ENCODE measurements at places on chromosomes 6 and 20. TPM values are rescaled to one million over a fixed set of nuclear protein-coding genes. Genes with fewer than 3 reads are reported as not detected.

GRCh38 chr20:58308680-58309527 is 611 bp upstream of the RAB22A start:
- DNase-seq: no peak

DNA sequence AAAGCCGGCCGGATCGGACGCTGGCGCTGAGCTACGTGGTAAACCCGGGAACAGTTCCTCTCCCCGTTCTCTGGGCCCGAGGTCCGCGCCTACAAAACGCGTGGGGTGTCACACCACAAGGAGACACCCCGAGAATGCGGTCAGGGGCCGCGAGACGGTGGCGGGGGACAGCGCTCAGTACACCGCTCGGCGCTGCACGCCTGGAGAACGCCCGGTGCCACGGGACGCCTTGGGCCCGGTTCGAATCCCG is 670 bp downstream of the NCOA5 start:
- DNase-seq: no peak

- no peak for DNase-seq
Observed at GRCh38 chr20:13238001-13238653, 17.1 kb downstream of the ISM1 start.

GRCh38 chr6:140041571-140042332 is 667.3 kb upstream of the CITED2 start:
- no peak for DNase-seq

GRCh38 chr6:79524065-79524464 is 13.2 kb downstream of the LCA5 start:
- no peak for DNase-seq

DNA sequence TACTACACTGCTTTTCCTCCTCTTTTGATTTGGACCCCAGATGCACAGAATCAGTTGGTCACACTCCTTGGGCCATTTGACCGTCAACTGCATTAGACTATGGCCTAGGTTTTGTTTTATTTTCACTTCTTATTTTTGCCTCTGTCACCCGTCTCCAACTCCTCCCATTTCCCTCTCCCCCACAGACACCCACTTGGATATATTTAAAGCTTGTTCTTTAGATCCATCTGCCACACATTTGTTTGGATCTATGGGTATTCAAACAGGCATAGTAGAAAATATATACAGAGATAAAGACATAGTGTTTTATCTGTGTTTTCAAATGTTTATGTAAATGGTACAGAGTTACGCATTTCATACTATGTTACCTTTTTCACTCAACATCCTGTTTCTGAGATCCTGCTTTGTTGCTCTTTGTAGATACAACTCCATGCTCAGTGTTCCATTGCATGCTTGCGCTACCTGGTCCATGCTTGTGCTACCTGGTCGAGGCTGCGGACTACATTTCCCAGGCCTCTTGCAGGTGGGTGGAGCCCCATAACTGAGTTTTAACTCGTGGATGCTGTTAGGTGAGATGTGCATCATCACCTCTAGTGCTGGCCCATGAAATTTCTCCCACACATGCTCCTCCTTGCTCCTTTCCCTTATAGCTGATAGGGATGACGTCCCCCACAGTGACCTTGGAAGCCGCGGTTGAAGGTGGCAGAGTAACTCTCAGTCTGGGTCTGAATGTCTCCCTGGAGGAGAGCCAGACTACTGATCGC is 11.5 kb upstream of the PREX1 start:
- DNase-seq: no peak

- no peak for DNase-seq
Observed at GRCh38 chr6:25922301-25922700, 8.2 kb downstream of the SLC17A2 start.

GRCh38 chr6:27806981-27807440 is 105.2 kb downstream of the OR2B2 start:
- DNase-seq: no peak

GRCh38 chr6:167214206-167214605 is 56.4 kb upstream of the GPR31 start:
- no peak for DNase-seq

GRCh38 chr6:108961077-108961476 is 112.9 kb downstream of the ARMC2 start:
- DNase-seq: no peak

- DNase-seq: no peak
Observed at GRCh38 chr6:44561060-44561623, 173.6 kb downstream of the CDC5L start.

- DNase-seq: no peak
Observed at GRCh38 chr6:119184008-119184648, 105.7 kb upstream of the FAM184A start.

DNA sequence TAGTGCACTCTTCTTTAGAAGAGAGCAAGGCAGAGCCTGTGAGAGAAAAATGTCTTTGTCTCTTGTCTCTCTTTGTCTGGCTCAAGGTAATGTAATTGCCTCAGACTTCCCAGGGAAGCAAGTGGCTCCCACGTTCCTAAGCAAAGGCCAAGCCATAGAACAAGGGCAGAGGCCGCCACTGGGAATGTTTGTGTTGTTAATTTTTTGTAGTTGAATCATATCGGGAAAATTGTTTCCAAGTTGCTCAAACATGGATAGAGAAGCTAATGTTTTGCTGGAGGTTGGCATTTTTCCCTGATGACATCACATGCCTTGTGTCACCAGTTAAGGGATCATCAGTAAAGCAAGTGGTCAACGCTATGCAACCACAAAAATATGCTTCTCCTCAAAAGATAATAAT is 211.5 kb upstream of the FOXA2 start:
- DNase-seq: no peak

GRCh38 chr6:11121851-11122250 is 10.3 kb upstream of the ERVFRD-1 start:
- no peak for DNase-seq

DNA sequence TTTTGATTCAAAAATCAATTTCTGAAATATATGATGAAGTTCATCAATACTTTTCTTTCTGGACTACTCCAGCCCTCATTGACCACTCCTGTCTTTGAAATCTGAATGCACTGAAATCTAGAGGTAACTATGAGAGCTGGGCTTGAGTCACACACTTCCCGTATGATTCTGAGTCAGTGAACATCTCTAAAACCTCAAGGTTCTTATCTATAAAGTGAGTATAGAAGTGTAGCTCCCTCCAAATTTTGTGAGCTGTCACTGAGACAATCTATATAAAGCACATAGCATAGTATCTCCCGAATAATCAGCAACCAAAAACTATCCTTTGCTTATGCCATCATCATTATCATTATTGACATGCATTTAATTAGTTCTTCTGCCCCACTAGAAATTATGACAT is 182.4 kb downstream of the TSHZ2 start:
- DNase-seq: no peak

- DNase-seq: no peak
Observed at GRCh38 chr6:44593539-44593944, 206.0 kb downstream of the CDC5L start.

- DNase-seq: no peak
Observed at GRCh38 chr20:3931664-3932063, 42.5 kb downstream of the PANK2 start.

DNA sequence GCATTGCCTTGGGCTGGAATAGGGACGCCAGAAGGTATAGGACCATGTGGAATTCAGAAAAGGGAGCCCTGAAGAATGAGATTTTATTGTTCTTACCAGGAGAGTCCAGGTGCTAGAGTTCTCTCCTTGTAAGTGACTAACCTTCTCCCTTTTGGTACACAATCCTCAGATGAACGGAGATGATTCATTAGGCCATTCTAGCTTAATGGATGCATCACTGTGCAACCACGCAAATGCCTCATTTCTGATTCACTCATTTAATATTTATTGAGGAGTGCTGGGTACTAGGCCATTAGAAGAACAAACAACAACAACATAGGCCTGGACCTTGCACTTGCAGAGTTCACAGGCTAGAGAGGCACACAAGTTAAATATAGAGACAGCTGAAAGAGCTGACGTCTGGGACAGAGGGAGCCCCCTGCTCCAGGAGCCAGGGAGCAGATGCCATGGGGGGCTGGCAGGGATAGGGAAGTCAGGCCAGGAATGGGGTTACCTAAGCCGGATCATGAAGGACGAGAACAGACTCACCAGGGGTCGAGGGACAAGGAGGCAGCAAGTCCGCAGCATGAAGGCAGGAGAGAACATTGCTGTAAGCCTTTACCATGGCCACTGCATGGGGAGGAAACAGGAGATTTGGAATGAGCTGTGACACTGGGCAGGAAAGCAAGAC is 179.5 kb upstream of the AKAP12 start:
- DNase-seq: peak; percentile 70

- no peak for DNase-seq
Observed at GRCh38 chr6:88775866-88776571, 187.4 kb downstream of the RNGTT start.

GRCh38 chr6:2478200-2478599 is 232.8 kb upstream of the GMDS start:
- DNase-seq: no peak

DNA sequence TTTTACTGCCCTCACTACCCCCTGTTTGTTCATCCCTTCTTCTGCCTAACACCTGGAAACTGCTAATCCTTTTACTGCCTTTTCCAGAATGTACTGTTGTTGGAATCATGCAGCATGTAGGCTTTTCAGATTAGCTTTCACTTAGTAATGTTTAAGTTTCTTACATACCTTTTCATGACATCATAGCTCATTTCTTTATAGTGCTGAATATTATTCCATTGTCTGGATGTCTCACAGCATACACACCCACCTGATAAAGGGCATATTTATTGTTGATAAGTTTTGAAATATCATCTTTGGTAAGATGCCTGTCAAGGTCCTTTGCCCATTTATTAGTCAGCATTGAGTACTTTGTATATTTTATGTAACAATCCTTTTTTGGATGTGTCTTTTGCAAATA is 588.2 kb upstream of the NRSN1 start:
- DNase-seq: no peak

DNA sequence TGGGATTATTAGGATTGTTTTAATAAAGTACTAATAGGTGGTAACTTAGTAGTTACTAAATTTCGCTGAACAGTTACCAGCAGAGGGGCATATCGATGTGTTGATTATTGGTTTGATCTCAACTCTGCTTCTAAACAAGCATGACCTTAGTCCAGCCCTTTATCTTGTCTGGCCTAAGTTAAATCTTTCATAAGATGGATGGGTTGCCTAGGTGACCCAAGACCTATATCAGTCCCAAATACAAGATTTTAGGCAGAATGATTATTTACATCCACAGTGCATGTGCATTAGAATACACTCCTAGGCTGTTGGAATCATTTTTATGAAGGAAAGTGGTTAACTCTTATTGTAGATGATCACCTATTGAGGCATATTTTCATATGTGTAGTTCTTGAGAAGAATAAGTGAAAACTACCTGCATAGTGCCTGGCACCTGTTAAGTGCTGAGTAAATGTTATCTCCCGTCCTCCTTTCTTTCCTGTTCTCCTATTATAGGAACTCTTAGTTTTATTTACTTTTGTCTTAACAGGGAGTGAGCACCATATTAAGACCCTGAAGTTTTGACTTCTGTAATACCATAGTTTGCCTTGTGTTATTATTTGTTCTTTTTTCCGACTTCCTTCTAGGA is 1.1 kb downstream of the HSF2 start:
- no peak for DNase-seq

DNA sequence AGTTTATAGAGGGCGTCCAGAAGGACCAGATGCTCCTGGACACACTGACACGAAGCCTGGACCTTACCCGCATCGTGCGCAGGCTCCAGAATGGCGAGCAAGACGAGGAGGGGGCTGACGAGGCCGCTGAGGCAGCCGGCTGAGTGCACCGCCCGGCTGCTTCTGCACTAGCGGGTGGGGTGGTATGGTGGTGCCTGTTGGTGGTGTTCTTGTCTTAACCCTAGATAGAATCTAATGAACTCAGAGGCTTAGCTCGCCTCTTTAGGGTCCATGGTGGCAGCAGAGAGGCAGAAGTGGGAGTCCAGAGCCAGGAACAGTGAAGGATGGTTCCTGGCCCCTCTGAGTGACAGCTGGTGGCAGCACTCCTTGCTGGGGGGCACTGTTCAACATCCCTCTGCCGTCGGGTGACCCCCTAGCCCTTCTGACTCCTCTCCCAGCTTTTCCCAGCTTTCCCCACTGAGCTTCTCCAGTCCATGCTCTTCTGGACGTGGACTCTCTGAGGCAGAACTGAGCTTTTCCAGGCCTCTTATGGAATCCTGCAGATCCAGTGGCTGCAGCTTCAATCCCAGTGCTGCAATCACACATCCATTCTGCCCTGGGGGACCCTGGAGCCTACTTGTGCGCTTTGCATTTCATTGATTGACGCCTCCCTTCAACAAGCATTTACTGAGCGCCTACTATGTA is 6.2 kb downstream of the GUCA1A start:
- no peak for DNase-seq

Gene PBOV1
- not detected for total RNA-seq

Gene SLC26A8
- not detected for total RNA-seq

Gene SLC12A5
- total RNA-seq: not detected

Gene PNRC1
- 289 TPM for total RNA-seq

Gene NKX2-4
- total RNA-seq: not detected

Gene CFAP206
- not detected for total RNA-seq

Gene DPPA5
- total RNA-seq: not detected

Gene LPA
- 0.49 TPM for total RNA-seq

Gene CNBD2
- 2.7 TPM for total RNA-seq

Gene C20orf141
- not detected for total RNA-seq
